ENCODE measurements at places on chromosomes 4 and X.

DNA sequence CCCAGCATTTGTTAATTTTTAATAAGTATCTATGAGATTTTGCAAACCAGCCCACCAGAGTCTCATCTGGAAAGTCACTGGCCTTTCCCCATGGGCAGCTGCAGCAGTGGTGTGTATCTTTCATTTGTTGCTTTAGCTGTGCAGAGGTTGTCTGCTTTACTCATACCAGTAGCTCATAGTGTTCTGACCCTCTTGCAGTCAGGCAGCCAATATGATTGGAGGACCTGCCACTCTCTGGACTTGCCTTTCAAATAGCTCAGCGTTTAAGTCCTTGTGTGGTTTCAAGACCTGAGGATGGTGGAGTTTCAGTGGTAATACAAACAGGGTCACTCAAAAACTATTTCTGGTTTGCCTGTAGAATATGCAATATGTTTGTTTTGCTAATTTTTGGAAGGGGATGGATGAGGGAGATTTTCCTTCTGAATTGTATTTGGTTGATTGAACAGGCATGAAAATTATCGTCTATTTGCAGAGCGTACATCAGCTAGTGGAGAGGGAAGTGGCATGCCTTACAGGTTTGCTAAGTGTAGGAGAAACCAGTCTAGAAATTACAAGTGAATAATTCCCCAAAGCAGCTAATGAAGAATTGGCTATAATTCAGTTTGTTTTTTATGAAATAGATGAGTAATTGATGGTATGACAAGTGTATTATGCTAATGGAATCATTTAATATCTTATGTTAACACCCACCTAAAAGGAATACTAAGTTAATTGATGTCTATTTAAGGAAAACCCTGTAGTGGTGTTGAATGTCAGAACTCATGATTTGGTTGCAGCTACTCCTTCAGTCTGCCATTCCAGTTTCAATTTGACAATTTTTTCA lies 8.9 kb downstream of the POLA1 start:
- DNase-seq, result no peak

DNA sequence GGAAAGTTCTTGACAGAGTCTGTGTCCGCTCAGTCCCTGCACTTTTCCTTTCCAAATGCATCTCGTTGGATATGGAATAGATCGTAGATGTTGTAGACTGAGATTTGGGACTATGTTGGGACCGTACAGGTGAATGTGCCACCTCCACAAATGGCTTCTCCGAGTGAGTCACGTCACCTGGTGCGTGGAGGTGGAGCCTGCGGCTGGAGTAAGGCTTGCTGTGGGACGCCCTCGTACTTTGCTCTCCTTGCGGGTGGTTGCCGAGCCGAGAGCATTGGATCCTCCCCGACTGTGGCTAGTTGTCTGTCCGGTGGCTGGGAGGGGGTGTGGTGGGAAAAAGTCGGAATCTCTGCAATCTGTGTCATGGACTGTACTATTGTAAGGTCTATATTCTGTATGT lies 60.5 kb downstream of the NELFA start:
- DNase-seq, result no peak

DNA sequence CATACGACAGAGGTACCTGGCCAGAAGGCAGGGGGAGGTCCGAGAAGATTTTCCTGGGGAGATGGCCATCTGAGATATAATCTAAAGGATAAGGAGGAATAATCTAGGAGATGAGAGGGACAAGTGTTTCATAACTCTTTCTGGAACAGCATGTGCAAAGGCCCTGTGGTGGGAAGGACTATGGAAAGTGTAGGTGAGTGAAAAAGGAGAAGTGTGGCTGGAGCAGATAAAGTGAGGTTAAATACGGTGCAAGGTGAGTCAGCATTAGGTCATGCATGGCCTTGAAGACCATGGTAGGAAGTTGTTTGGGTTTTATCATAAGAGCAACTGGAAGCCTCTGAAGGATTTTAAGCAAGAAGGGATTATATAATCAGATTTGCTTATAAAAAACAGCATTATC lies 34.6 kb upstream of the MTM1 start:
- DNase-seq, result no peak

- DNase-seq, result no peak
Observed at GRCh38 chr4:28449085-28449484, 1588.4 kb downstream of the STIM2 start.

GRCh38 chr4:132763465-132763864 lies 385.6 kb upstream of the PCDH10 start:
- DNase-seq, result no peak

DNA sequence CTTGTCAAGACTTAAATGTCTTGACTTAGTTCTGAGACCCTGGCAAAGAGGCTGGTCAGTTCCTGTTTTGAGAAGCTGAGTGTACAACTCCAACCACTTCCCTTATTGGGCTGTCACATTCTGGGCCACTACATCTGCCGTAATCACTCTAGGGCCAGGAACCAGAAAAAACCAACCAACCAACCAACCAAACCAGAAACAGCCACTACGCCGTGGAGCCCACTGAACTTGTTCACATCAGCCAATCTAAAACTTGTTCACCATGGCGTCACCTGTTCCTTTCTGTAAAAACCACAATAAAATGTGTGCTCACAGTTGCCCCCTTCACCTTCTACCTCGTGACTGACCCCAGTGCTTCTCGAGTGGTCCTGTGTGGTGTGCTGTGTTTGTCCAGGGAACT lies 107.3 kb downstream of the JADE1 start:
- DNase-seq, result no peak

- no peak for DNase-seq
Observed at GRCh38 chrX:154739952-154740465, 10.9 kb downstream of the GAB3 start.

GRCh38 chrX:39996536-39996935 lies 101.2 kb downstream of the BCOR start:
- DNase-seq, result no peak

DNA sequence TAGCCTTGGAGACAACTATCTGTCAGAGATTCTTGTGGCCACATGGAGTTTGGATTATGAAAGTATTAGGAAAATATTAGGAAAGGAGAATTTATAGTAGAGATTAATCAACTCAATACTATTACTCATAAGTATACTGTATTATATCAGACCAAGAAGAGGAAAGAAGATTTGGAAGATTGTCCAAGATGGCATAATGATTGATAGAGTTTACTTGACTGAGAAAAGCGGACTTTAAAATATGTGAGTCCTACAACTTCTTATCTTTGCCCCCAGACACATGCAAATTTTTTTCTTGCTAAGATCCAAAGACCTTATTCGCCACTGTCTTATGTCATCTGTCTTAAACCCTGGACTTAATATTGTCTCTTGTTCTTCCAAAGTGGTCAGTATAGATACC lies 54.8 kb upstream of the SHISA3 start:
- no peak for DNase-seq

DNA sequence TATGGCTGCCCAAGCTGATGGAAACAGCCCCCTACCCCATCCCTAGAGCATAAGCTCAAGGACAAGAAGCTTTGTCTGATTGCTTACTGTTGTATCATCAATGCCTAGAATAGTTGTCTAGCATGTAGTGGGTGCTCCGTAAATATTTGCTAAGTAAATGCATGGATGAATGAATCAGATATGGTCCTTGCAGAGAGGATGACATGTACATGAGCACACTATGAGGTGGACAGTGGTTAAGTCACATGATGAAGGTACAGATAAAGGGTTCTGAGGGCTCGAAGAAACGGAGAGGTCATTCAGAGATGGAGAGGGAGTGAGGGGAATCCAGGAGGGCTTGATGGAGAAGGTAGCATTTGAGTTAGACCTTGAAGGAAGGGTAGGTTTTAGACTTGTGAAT lies 214.2 kb downstream of the RBMX2 start:
- no peak for DNase-seq

GRCh38 chrX:7606039-7606652 lies 236.8 kb upstream of the VCX start:
- no peak for DNase-seq

DNA sequence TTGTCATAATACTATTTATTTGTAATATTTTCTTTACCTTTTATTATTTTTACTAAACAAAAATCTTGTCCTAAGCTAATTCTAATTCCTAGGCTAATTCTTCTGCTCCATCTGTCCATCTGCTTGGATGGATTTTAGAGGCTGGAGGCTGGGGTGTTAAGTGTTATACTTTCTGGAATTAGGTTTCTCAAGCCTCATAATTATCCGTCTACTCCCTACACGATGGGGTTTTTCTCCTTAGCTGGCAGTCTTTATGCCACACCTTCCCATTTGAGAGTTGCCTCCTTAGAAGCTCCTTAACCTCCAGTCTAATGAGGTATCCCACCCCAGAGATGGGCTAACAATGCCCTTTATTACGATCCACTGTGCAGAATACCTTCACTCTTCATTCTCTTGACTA lies 37.6 kb upstream of the LGI2 start:
- DNase-seq, result no peak

DNA sequence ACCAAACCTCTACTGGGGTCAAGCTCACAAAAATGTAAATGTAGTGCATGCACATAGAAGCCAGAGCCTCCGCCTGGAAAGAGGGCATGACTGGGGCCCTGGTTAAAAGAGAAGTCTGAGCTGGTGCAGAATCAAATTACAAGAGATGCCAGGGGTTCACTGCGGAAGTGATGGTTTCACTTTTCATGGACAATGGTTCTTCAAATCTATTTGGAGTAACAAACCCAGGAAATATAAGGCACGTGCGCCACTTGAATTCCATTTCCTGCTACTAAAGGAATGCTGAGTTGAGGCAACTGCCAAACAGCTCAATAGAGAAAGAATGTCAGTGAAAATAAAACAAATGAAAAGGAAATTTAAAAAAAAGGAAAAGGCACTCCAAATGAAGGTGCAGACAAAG lies 79.8 kb downstream of the FUNDC1 start:
- no peak for DNase-seq

DNA sequence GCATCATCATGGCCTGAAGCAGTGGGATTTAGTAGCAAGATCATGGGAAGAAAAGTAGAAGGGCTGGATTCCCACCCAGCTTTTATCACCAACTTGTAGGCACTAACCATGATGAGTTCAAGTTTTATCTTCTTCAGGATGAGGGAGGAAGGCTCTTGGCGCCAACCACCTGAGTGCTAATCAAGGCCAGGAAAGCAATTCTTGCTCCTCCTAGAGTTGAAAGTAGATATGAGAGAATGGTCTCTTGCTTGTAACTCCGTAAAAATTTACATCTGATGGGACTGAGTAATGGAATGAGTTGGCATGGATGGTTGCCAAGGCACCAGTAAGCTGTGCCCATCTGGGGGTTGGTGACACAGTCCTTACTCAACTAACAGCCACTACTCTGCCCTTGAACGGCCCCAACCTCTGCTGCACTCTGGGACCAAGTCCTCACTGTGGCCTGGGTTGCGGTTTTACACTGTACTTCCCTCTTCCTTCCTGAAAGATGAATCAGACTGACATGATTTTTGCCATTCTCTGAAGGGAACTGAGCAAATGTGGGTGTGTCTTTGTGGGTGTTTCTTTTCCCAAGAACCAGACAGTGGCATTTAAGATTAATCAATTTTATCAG lies 39.4 kb upstream of the NDP start:
- DNase-seq, result no peak

DNA sequence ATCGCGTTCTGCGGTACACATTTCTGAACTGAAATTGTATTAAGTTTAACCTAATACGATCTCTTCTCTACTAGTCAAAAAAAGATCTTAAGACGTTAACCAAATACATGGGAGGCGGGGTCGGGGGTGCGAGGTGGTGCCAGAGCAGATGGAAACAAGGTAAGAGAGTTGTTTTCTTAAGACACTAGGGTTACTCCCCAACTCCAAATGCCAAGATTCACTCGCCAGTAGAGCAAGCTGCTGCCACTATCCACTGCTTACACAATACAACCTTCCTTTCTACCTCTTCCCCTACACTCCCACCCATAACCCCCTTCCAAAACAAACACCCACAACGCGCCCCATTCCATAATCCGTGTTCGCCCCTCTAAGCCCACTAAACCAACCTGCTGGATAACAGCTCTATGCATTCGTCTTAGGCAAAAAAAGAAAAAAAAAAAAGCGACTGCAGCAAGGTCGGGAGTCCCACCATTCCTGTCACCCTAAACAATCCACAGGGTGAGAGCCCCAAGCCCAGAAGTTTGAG lies 1.3 kb downstream of the LCORL start:
- DNase-seq, result no peak

DNA sequence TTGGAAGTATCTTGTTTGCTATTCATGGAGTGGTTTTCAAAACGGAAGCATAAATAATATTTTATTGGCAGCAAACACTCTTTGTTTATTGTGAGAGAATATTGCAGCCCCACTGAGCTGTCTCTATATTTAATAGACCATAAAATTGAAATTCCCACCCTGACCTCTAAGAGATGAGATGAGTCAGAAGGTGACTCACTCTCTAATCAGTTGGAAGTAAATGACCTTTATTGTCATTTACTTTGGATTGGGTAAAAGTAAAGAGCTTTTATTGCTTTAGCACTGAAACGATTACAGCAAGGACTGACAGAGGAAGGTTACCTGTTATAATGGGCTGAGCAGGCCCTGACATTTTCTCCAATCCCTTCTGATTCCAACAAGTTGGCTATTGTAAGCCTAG lies 55.0 kb downstream of the SYTL5 start:
- no peak for DNase-seq

DNA sequence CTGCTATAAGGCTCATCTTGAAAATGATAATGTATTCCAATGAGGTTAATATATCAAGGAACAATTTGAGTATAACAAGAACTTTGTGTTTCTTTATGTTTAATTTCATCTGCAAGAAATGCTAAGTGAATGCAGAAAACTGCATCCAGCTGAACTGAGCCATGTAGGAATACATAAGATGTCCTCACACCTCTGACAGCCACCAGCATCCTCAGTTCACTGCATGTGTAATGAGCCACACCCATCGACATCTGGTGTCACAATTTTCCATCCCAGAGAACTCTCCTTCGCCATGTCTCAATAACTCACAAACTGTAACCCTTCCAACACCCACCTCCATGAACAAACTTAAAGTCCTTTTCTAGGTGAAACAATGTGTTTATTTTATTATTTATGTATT lies 3.3 kb upstream of the IL21 start:
- no peak for DNase-seq

- no peak for DNase-seq
Observed at GRCh38 chrX:39899856-39900776, 197.6 kb downstream of the BCOR start.

- DNase-seq, result no peak
Observed at GRCh38 chr4:85778632-85779131, 303.7 kb downstream of the ARHGAP24 start.

- no peak for DNase-seq
Observed at GRCh38 chr4:36237366-36238313, 6.7 kb downstream of the ARAP2 start.

DNA sequence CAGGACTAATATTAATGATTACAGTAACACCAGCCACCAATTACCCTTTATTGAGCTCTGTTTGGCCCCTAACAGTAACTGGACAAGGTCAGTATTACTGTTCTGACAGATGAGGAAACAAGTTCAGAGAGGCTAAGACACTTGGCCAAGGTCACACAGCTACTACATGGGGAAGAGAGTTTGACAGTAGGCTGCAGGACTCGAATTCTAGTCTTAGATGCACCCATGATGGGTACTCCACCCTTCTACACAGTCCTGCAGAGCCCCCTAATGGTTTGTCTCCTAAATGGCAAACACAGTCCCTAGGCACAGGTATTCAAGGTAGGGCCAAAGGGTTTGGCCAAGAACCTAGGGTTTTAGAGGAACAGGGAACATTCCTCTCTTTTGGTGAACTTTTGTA lies 93.9 kb downstream of the NSUN7 start:
- DNase-seq, result no peak

GRCh38 chr4:176320340-176320975 lies 692 bp downstream of the SPCS3 start:
- DNase-seq, result peak; percentile 75

All from stimulated activated CD8-positive, alpha-beta memory T cell treated with anti-CD3 and anti-CD28 coated beads, Interleukin-15, amount 100 ng/mL, for 24 hours (primary cell).